ENCODE measurements at places on chromosomes 13 and 19.

GRCh38 chr13:79405501-79405830 lies 589 bp downstream of the RBM26 start:
- no peak for DNase-seq

DNA sequence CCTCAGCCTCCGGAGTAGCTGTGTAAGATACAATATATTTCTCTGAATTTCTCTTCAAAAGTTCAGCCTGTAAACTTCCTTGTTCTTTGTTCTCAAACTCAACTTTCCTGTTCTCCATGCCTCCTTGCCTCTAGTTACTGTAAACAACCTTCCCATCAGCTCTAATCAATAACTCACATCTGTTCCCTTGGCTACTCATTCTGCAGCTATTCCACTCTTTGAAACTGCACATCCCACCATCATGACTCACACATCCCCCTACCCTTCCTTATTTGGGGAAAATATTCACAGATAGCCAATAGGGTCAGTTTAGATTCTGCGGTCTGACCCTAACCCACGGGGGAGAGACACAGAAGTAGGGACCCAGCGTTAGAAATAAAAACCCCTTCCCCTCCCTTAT lies 2.0 kb downstream of the ZNF562 start:
- no peak for DNase-seq

DNA sequence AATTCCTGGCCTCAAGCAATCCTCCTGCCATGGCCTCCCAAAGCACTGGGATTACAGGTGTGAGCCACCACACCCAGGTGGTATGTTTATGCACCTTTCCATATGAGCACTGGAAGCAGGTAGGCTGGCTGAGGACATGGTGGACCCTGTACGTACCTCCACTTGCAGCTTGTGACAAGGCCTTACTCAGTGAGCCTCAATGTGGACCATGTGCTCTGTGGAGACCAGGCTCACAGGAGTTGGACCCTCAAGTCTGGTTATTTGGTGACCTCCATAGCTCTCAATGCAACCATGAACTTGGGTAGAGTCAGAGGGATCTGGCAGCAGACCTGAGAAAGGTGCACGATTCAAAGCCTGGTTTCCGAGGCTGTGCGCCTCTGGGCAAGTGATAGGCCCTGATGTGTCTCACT lies 5.5 kb downstream of the ACP4 start:
- DNase-seq, result no peak

- no peak for DNase-seq
These were observed 22.5 kb downstream of the NKPD1 start for GRCh38 chr19:45138303-45138751.

DNA sequence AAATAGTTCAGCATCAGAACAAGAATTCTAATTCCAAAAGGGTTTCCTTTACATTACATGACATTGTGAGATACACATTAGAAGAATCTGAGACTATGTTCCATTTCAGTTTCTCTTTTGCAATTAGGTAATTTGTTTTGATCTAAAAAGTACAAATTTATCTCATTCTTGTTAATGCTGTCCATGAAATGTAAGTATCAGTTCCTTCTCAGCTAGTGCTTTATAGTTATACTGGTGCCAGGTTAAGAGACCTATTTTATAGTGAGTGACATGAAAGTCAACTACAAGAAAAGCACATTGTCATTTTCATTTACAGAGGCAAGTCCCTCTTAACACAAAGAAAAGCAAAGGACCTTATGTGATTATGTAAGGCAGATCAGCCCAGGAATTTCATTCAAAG lies 43.9 kb downstream of the RCBTB2 start:
- no peak for DNase-seq

DNA sequence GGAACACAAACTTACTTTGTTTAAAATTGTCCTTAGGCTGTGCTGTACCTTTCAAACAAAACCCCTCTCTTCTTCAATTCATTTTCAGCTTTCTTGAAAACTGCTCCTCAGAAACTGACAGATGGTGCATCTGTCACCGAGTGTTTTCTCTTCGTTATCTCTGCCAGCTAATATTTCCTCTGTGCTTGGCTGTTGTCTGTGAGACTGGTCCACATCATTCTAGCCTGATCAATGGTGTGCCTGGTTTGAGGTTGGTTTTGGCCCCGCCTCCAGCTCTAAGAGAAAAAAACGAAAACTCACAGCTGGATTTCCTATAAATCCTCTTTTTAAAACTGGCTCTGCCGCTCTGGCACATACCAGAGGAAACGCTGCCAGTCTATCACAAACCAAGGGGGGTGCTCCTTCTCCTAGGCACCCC lies 79.7 kb downstream of the STARD13 start:
- no peak for DNase-seq

- DNase-seq, result no peak
These were observed 134.3 kb upstream of the MYO16 start for GRCh38 chr13:108494991-108495645.

DNA sequence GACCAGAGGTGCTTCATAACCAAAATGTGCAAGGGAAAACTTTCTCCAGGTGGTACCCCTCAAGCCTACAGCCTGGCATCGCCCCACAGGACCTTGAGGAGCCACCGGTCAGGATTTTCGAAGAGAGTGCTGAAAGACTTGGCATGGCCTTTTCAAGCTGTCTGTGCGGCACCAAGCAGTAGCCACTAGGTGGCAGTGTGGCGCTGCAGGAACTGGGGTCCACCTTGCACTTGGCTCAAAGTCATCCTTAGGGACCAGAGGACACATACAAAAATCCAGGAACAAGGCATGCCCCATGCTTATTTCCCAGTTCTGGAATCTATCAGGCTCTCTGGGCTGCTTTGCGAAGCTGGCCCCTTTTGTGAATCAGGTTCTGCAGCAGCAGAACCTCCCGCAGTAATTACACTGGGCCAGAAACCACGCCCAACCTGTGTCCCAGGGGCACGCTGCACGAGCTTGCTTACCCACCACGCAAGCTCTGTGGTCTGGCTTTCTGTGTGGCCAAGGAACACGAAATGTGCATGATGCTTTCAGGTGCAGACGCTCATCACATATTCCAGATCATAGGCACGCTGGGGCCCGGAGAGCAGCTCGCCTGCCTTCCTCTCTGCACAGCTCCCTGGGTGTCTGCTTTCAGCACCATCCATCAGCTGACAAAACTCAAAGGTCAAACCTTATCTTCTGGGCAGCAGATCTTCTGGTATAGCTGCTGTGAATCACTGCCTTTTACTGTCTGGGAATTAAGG lies 87.2 kb downstream of the SLC7A1 start:
- peak; percentile 58 for DNase-seq

GRCh38 chr19:5011476-5012238 lies 42.7 kb downstream of the KDM4B start:
- DNase-seq, result no peak

- no peak for DNase-seq
These were observed 3.1 kb upstream of the NKPD1 start for GRCh38 chr19:45163751-45164460.

Data from stimulated activated naive CD8-positive, alpha-beta T cell treated with anti-CD3 and anti-CD28 coated beads, Interleukin-15, amount 100 ng/mL, for 72 hours (primary cell).